ENCODE measurements at places on chromosomes 12 and 14. TPM values are rescaled to one million over a fixed set of nuclear protein-coding genes. Genes with fewer than 3 reads are reported as not detected.

GRCh38 chr12:116262741-116263140, 14.8 kb downstream of the MED13L start:
- DNase-seq = no peak

SIX1 gene
- total RNA-seq = 0.46 TPM

GRCh38 chr14:65318636-65319506, 93.7 kb upstream of the FUT8 start:
- no peak for DNase-seq

SRRM4 gene
- 1.1 TPM for total RNA-seq

DNA sequence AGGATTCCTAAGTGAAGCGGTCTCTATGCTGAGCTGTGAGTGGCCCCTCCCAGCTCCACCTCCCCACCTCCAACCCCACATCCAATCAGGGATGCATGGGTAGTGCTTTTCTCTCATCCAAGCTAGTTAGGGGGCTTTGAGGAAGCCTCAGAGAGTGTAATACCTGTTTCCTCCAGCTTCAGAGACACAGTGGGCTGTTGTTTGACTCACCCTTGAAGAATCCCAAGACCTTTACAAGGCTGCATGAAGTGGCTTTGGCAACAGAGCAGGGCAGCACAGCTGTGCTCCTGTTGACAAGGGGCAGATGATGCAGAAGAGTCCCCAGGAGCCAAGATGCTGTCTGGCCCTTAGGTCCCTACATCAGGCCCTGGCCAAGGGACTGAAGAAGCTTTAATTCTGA, 27.1 kb upstream of the CLMN start:
- no peak for DNase-seq

DNA sequence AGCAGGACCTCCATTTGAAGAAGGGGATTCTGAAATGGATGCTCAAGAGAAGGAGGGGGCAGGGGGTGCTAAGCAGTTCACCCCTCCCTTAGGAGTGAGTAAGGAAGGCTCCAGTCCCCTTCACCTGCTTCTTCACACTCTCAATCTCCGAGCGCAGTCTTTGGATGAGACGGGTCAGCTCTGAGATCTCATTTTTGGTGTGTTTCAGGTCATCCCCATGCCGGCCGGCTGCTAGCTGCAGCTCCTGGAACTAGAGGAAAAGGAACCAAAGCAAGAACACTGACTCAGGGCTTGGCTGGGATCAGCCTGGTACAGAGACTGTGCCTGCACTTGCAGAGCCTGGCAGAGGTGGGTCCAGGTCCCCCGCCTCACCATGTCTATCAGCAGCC, 7.3 kb downstream of the KRT73 start:
- DNase-seq = no peak

Measured in H1 (cell line).